ENCODE measurements at places on chromosomes 5 and 9.
A peak's percentile ranks its signal among the peaks of the same experiment; 100 is the strongest.

GRCh38 chr5:60700416-60700757 is 421 bp upstream of the DEPDC1B start:
- no peak for DNase-seq

DNA sequence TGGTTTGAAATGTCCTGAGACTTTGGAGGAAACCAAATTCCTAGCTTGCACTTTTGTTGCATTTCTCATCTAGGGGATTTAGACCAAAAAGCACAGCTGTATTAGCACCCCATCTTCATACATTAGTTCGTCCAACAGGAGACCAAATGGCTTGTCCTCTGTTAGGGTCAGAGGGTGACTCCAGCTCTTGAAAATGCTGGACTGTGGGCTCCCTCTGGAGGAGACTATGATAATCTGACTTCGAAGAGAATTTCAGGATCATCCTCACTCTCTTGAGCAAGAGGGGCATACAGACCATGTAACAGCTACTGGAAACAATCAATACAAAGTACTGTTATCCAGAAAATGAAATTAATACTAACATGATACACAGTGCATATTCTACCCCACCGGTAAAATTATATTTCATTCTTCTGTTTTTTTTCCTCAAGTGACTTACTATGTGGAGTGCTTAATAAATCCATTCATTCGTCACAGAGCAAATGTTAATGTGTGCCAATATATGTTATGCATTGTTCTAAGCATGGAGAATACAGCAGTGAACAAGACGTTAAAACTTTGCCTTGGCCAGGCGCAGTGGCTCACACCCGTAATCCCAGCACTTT is 63.7 kb upstream of the PPP2CA start:
- DNase-seq = peak; percentile 69

- no peak for DNase-seq
Measured at GRCh38 chr5:65811885-65812284, 89.9 kb downstream of the NLN start.

DNA sequence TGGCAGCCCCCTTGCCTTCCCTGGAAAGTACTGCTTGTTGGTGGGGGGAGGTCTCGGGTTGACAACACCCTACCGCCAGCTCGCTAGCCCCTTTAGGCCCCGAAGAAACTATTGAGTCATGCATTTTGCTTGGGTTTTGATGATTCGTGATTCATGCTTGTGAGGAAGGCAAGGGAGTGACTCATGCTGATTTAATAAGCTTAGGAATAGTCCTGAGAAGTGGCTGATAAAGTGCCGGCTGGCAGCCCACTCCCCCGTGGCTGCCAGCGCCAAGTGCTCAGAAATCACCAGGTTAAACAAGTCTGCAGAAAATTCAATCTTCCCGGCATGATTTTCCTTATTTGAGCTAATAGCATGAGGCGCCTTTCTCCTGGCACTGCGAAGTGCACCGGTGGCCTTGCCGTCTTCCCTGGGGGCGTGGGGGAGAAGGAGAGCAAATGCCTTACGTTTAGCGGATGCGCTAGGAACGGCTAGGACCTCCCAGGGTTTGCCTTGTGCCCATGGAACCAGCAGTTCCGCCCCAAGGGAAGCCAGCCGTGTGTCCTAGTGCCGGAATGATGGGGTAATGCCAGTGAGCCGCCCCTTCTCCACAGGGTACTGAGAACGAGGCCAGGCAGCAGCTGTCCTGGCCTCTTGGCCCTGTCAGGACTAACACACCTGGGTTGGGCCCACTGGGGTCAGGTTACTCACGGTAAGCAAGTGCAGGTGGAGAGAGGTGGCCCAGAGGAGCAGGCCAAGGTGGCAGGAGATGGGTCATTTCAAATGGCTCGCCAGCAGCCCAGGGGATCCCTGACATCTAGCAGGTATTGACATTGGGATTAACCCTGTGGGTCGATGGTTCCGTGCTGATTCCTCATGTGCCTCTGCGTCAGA is 151.9 kb downstream of the MACROH2A1 start:
- peak; percentile 16 for DNase-seq

GRCh38 chr5:81145329-81145935 is 87.7 kb upstream of the CKMT2 start:
- DNase-seq = no peak

- DNase-seq = no peak
Measured at GRCh38 chr5:81768935-81769452, 18.1 kb upstream of the SSBP2 start.

GRCh38 chr5:112070022-112070421 is 313.0 kb upstream of the NREP start:
- no peak for DNase-seq

DNA sequence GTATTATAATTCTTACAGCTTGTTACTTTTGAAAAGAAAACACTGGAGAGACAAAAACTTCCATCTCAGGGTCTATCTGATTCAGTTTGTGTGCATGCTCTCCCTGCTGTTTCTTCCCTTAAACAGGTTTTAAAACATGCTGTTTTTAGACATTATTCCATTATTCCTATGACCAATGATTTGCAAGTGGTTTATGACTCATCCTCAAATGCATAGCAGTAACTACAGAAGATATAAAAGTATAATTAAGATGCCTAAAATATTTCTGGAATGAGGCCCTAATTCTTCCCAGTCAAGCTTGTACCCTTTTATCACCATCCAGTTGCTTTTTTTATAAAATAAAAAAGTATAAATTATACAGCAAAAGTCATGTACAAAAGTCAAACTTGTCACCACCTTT is 3.7 kb downstream of the DTWD2 start:
- no peak for DNase-seq

- DNase-seq = no peak
Measured at GRCh38 chr9:17222932-17223331, 88.1 kb downstream of the CNTLN start.

- no peak for DNase-seq
Measured at GRCh38 chr5:145280214-145280613, 554.9 kb downstream of the PRELID2 start.

GRCh38 chr9:96089452-96090085 is 212.4 kb downstream of the HSD17B3 start:
- DNase-seq = no peak

DNA sequence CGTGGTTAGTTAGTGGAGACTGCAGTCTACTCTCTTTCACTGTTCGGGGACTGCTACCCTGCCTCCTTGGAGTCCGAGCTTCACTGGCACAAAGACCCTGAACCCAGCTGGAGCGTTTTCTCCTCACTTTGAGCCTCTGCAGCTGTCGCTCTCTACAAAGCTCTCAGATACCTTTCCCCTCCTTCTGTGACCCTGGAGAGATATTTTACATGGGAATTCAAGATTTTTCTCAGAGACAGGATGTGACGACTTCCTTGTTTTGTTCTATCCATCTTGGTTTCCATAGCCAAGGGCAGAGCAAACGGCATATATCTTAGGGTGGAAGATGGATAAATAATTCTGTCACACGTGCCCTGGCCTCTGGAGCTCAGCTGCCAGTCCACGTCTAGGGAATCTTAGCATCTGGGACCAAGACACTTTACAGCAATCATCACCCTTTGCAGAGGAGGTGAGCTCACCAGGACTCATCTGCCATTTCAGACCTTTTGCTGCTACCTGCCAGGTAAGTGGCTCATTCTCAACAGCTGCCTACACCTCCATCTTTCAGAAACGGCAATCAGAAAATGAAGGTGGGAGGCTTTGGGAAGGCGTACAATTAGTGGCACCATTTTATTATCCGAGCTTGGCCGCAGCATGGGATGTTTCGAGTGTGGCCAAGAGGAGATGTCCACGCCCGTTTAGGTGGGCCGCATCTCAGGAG is at the start of gene BTNL9:
BTNL9 (plus strand) TSS at position 336 of the 700 bp plus-strand sequence. CDS start 5,224 bp downstream, outside the sequence.
- DNase-seq = no peak

GRCh38 chr9:107755246-107755645 is 265.7 kb upstream of the KLF4 start:
- DNase-seq = peak; percentile 66

- no peak for DNase-seq
Measured at GRCh38 chr9:91160599-91161464, 200.9 kb downstream of the AUH start.

- DNase-seq = no peak
Measured at GRCh38 chr9:117098331-117098730, 316.5 kb downstream of the ASTN2 start.

GRCh38 chr5:34977934-34978613 is 48.7 kb downstream of the DNAJC21 start:
- DNase-seq = no peak

GRCh38 chr5:87127956-87128687 is 139.6 kb upstream of the RASA1 start:
- no peak for DNase-seq

DNA sequence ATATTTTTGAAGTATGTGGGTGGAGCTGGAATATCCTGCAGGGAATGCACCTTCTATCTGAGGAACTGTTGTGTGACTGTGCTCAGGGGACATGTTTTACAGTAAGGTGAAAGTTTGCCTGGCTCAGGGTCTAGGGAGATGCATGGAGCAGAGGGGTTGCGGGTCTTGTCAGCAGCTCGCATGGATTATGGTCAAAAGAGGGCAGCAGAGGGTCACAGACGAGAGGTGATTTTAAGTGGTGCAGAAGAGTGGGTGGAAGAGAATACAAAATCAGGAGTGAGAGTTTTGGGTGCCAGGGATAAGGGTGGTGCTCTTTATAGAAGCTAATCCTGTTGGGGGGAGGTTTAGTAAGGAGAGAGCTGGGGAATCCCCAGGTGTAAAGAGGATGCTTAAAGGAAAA is 53.5 kb upstream of the GRIN3A start:
- DNase-seq = peak; percentile 29

DNA sequence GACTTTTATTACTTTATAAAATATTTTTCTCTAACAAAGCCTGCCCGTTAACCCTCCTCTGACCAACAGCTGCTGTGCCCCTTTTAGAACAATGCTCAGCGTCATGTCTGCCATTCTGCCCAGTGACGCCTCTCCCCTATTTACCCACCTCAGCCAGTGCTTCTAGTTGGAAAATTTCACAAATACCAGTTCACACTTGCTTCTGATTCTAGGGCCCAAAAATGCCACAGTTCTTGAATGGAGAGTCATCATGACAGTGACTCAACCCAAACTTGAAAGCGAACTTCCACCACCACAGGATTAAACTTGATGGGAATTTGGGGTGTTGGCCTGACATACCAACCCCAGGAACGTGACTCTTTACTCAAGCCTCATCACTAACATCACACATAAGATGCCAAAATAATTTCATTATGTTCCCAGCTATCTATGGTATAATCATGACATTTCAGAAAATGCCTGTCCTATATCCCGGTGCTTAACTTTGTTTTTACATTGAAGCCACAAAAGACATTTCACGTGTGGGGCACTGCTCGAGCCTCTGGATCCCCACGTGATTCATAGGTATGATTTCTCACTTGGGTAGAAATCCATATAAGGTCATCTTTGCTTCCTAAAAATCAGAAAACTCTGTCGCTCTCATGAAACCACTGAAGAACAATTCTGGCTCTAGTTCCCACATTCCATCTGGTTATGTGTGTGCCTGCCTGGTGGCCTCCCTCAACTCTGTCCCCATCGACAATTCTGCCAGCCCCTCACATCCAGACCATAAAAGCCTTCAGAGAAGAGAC is 220.9 kb downstream of the ACTL7B start:
- no peak for DNase-seq

GRCh38 chr5:178769617-178770260 is 39.3 kb upstream of the ZNF354A start:
- no peak for DNase-seq

- no peak for DNase-seq
Measured at GRCh38 chr5:76742583-76742982, 26.7 kb downstream of the F2R start.

DNA sequence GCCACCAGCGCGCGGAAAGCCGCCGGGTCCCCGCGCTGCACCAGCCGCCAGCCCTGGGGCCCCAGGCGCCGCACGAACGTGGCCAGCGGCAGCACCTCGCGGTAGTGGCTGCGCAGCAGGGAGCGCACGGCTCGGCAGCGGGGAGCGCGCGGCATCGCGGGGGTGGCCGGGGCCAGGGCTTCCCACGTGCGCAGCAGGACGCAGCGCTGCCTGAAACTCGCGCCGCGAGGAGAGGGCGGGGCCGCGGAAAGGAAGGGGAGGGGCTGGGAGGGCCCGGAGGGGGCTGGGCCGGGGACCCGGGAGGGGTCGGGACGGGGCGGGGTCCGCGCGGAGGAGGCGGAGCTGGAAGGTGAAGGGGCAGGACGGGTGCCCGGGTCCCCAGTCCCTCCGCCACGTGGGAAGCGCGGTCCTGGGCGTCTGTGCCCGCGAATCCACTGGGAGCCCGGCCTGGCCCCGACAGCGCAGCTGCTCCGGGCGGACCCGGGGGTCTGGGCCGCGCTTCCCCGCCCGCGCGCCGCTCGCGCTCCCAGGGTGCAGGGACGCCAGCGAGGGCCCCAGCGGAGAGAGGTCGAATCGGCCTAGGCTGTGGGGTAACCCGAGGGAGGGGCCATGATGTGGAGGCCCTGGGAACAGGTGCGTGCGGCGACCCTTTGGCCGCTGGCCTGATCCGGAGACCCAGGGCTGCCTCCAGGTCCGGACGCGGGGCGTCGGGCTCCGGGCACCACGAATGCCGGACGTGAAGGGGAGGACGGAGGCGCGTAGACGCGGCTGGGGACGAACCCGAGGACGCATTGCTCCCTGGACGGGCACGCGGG is at the start of gene TERT:
TERT (minus strand) TSS at position 234 of the 815 bp plus-strand sequence; CDS start at position 155, 79 bp downstream.
- peak; percentile 30 for DNase-seq

- no peak for DNase-seq
Measured at GRCh38 chr9:71766663-71767062, 1.6 kb downstream of the CEMIP2 start.

- DNase-seq = no peak
Measured at GRCh38 chr5:77734885-77735284, 41.3 kb downstream of the TBCA start.

- DNase-seq = peak; percentile 68
Measured at GRCh38 chr5:6820851-6821479, 107.7 kb downstream of the TENT4A start.

DNA sequence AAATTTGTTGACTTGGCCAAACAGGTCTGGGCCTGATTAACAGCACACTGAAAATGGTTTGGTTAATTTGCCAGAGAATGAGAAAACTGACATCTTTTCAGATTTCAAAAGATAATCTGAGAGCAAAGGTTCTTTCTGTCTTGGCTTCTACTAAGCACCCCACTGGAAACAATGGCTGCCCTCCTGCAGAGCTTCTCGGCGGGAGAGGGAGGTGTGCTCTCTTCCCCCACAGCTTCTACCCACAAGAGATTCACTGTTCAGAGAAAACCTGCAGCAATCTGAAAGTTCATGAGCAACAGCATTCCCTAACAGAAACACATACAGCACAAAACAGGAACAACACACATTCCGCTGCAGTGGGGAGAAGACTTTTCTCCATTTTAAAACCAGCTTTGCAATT is 3.0 kb downstream of the DNAH5 start:
- DNase-seq = no peak

DNA sequence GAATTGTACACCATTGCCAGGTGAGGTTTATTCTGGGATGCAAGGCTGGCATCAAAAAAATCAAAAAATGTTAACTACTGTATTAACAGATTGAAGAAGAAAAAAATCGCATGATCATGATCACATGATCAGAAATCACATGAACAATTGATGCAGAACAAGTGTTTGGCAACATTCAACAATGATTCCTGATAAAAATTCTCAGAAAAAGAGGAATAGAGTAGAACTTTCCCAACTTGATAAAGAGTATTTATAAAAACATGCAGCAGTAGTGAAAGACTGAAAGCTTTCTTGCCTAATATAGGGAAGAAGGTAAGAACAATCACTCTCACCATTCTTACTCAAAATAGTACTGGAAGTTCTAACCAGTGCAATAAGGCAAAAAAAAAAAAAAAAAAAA is 16.4 kb downstream of the SLCO4C1 start:
- no peak for DNase-seq
